ENCODE measurements at places on chromosomes 12 and 14. TPM values are rescaled to one million over a fixed set of nuclear protein-coding genes. Genes with fewer than 3 reads are reported as not detected.

Gene SLC38A6
- 36.3 TPM for total RNA-seq

Gene ASPG
- 3.6 TPM for total RNA-seq

Gene CDH24
- 3.4 TPM for total RNA-seq

Gene LRRC10
- 0.10 TPM for total RNA-seq

Gene HOXC9
- total RNA-seq, result 4.0 TPM

Gene EPS8
- 71.0 TPM for total RNA-seq

Gene KRT74
- 133 TPM for total RNA-seq

Gene RERGL
- 0.79 TPM for total RNA-seq

Gene SPIC
- not detected for total RNA-seq

Gene NFATC4
- total RNA-seq, result 33.7 TPM

Gene GCH1
- total RNA-seq, result 3.5 TPM

Gene FRS2
- 49.3 TPM for total RNA-seq

Gene KRT2
- 12.1 TPM for total RNA-seq

Gene ADAM21
- 0.10 TPM for total RNA-seq

Gene OR4E2
- total RNA-seq, result not detected

Gene HSPA2
- total RNA-seq, result 19.7 TPM

Gene CFAP54
- total RNA-seq, result 1.8 TPM

Gene TMTC1
- total RNA-seq, result 21.9 TPM

Gene KICS2
- total RNA-seq, result 4.4 TPM

Gene PRPF40B
- 10.4 TPM for total RNA-seq

Gene KIF26A
- total RNA-seq, result 8.1 TPM

Gene MMP19
- total RNA-seq, result 18.2 TPM

Gene PLEKHG7
- not detected for total RNA-seq

Gene PSMA6
- total RNA-seq, result 108 TPM

Gene ACVR1B
- total RNA-seq, result 22.0 TPM

Gene TAS2R50
- 6.1 TPM for total RNA-seq

Gene ASCL1
- total RNA-seq, result not detected

Gene LRFN5
- total RNA-seq, result 11.8 TPM

Gene VDR
- 12.2 TPM for total RNA-seq

Gene ZC3H14
- total RNA-seq, result 46.5 TPM

Gene KRT82
- total RNA-seq, result 15.8 TPM

Gene CD9
- 297 TPM for total RNA-seq

Gene PTPRR
- 0.49 TPM for total RNA-seq

Gene C14orf132
- total RNA-seq, result 8.7 TPM

Gene LMO3
- 8.9 TPM for total RNA-seq

Gene OR6C70
- not detected for total RNA-seq

Gene AQP2
- total RNA-seq, result not detected

Gene KERA
- total RNA-seq, result 4.8 TPM

Gene AKAP3
- 0.49 TPM for total RNA-seq

Gene APOF
- not detected for total RNA-seq

Gene GALNT16
- total RNA-seq, result 18.1 TPM

Gene IL26
- total RNA-seq, result not detected
